ENCODE measurements at places on chromosomes 1 and 21. TPM values are rescaled to one million over a fixed set of nuclear protein-coding genes. Genes with fewer than 3 reads are reported as not detected.

The FLG2 gene
- not detected for total RNA-seq

The GBP4 gene
- total RNA-seq: 0.77 TPM

- no peaks in the 10 kb centered on the region for H3K4me1 ChIP-seq
- no peak for DNase-seq
- no peak overlapping the region for H3K4me3 ChIP-seq
- H3K27me3 ChIP-seq: no peaks in the 10 kb centered on the region
Measured at GRCh38 chr1:89201106-89201794, 2.5 kb upstream of the GBP4 start.

DNA sequence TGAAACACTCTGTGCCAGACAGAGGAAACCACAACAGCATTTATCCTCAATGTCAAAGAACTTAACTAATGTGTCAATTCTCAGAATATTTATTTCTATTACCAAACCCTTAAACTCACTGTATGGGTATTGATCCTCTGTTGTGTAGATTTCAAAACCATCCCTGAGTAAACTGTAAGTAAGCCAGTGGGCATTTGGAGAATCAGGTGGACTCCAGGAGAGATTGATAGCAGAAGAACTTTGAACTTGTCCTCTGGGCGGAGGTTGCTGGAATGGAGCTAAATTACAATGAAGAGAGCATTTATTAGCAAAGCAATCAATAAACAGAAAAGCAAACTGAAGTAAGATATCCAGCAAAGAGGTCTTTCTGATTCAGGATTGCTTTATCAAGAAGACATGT lies 216.1 kb downstream of the USH2A start:
- no peaks in the 10 kb centered on the region for H3K4me1 ChIP-seq
- no peak overlapping the region for H3K4me3 ChIP-seq
- DNase-seq: no peak
- no peaks in the 10 kb centered on the region for H3K36me3 ChIP-seq
- H3K27ac ChIP-seq: no peak overlapping the region

GRCh38 chr21:46051379-46051770 lies 46.5 kb upstream of the COL6A2 start:
- no peaks in the 10 kb centered on the region for H3K36me3 ChIP-seq
- H3K27me3 ChIP-seq: no peaks in the 10 kb centered on the region
- H3K27ac ChIP-seq: no peak overlapping the region
- DNase-seq: no peak
- peaks cover 42% of the 10 kb centered on the region for H3K4me1 ChIP-seq
- no peak overlapping the region for H3K4me3 ChIP-seq

- no peak overlapping the region for H3K27ac ChIP-seq
- no peaks in the 10 kb centered on the region for H3K36me3 ChIP-seq
Measured at GRCh38 chr1:60988891-60989290, 93.5 kb upstream of the NFIA start.

GRCh38 chr1:229582011-229582694 lies 23.6 kb upstream of the ABCB10 start:
- DNase-seq: peak; percentile 30
- no peaks in the 10 kb centered on the region for H3K27me3 ChIP-seq
- H3K4me1 ChIP-seq: peaks cover 3% of the 10 kb centered on the region
- no peaks in the 10 kb centered on the region for H3K36me3 ChIP-seq
- no peak overlapping the region for H3K4me3 ChIP-seq

- H3K27ac ChIP-seq: no peak overlapping the region
- H3K4me1 ChIP-seq: no peaks in the 10 kb centered on the region
- no peak for DNase-seq
- H3K4me3 ChIP-seq: no peak overlapping the region
- H3K27me3 ChIP-seq: no peaks in the 10 kb centered on the region
- no peaks in the 10 kb centered on the region for H3K36me3 ChIP-seq
Measured at GRCh38 chr1:30403061-30403645, 320.2 kb downstream of the MATN1 start.

The EPHA10 gene
- total RNA-seq: under 0.01 TPM

- peaks cover 2% of the 10 kb centered on the region for H3K36me3 ChIP-seq
- peak overlapping the region; percentile 80 for H3K27ac ChIP-seq
- no peaks in the 10 kb centered on the region for H3K27me3 ChIP-seq
Measured at GRCh38 chr1:213014642-213015041, 1.0 kb downstream of the ANGEL2 start.

The CAMTA1 gene
- 45.5 TPM for total RNA-seq

- no peak overlapping the region for H3K4me3 ChIP-seq
- no peak overlapping the region for H3K27ac ChIP-seq
- DNase-seq: no peak
- no peaks in the 10 kb centered on the region for H3K36me3 ChIP-seq
- H3K4me1 ChIP-seq: no peaks in the 10 kb centered on the region
Measured at GRCh38 chr1:97017895-97018294, 296.3 kb downstream of the PTBP2 start.

The RPE65 gene
- total RNA-seq: not detected

DNA sequence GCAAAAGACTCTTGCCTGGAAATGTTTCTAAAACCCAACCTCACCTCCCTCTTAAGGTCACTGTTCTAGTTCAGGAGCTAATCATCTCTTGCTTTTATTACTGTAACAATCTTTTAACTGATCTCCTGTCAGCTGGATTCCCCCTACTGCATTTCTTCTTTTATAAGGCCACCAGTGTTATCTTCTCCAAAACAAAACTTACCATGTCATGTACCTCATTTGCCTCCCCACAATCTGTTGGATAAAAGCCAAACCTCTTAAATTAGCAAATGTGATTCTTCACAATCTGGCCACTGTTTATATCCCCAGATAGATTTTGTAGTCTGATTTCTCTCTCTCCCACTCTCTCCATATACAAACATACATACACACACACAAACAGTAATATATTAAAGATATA lies 143.3 kb downstream of the DENND1B start:
- no peak overlapping the region for H3K4me3 ChIP-seq
- DNase-seq: no peak
- no peaks in the 10 kb centered on the region for H3K27me3 ChIP-seq
- no peak overlapping the region for H3K27ac ChIP-seq

- H3K4me3 ChIP-seq: no peak overlapping the region
- no peaks in the 10 kb centered on the region for H3K27me3 ChIP-seq
- peaks cover 13% of the 10 kb centered on the region for H3K36me3 ChIP-seq
- H3K4me1 ChIP-seq: no peaks in the 10 kb centered on the region
- peak overlapping the region; percentile 56 for H3K27ac ChIP-seq
- peak; percentile 78 for DNase-seq
Measured at GRCh38 chr21:32328595-32328994, 29.9 kb downstream of the MRAP start.

GRCh38 chr21:33021150-33021549 lies 4.6 kb upstream of the OLIG2 start:
- peaks cover 73% of the 10 kb centered on the region for H3K27me3 ChIP-seq
- H3K27ac ChIP-seq: no peak overlapping the region
- H3K4me1 ChIP-seq: no peaks in the 10 kb centered on the region
- H3K4me3 ChIP-seq: no peak overlapping the region

DNA sequence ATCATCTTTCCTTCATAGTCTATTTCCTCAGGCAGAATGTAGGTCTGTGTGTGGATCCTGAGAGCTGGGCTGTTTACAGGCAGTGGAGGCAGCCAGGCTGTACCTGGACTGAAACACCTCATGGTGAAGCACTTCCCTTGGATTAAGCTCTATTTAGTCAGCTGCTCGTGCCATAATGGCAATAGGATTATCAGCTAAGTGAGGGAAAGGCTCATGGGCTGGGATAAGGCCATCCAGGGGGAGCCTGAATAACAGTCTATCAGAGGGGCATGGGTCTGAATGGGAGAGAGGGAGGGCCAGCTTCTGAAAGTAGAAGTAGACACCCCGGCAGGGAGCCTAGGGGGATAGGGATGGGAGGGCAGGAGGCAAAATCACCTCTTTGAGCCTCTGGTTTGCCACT lies 8.3 kb downstream of the RNASEL start:
- no peaks in the 10 kb centered on the region for H3K36me3 ChIP-seq
- no peak overlapping the region for H3K27ac ChIP-seq
- DNase-seq: no peak
- no peak overlapping the region for H3K4me3 ChIP-seq
- peaks cover 2% of the 10 kb centered on the region for H3K4me1 ChIP-seq

DNA sequence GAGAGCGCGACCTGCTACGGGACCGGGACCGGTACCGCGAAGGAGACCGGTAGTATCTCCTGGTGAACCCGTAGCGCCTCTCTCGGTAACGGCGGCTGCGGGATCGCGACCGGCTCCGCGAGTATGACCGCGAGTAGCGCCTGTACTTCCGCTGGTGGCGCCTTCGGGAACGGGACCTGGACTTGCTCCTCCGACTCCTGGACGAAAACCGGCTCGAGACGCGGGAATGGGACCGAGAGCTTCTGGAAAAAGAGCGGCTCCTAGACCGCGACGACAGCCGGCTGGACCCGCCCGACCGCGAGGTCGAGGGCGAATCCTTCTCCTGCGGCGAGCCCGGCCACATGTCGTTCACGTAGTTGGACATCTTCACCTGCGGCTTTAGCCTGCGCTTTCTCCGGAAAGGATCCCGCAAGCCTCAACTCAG lies 642 bp downstream of the RSRP1 start:
- no peaks in the 10 kb centered on the region for H3K27me3 ChIP-seq
- DNase-seq: no peak
- peak overlapping the region; percentile 78 for H3K4me3 ChIP-seq
- peaks cover 3% of the 10 kb centered on the region for H3K4me1 ChIP-seq

The ATAD3C gene
- 0.17 TPM for total RNA-seq

GRCh38 chr1:5492846-5493245 lies 499.4 kb downstream of the NPHP4 start:
- H3K4me1 ChIP-seq: no peaks in the 10 kb centered on the region
- no peaks in the 10 kb centered on the region for H3K27me3 ChIP-seq
- no peaks in the 10 kb centered on the region for H3K36me3 ChIP-seq
- no peak overlapping the region for H3K4me3 ChIP-seq
- no peak for DNase-seq

- H3K4me3 ChIP-seq: no peak overlapping the region
- H3K27me3 ChIP-seq: no peaks in the 10 kb centered on the region
- H3K4me1 ChIP-seq: peaks cover 7% of the 10 kb centered on the region
Measured at GRCh38 chr1:173193639-173194038, 13.5 kb downstream of the TNFSF4 start.

All from fibroblast of lung (primary cell).